ENCODE measurements at places on chromosomes 12 and 14.

- no peak for DNase-seq
These were observed 413.8 kb upstream of the TMTC1 start for GRCh38 chr12:30197392-30198057.

DNA sequence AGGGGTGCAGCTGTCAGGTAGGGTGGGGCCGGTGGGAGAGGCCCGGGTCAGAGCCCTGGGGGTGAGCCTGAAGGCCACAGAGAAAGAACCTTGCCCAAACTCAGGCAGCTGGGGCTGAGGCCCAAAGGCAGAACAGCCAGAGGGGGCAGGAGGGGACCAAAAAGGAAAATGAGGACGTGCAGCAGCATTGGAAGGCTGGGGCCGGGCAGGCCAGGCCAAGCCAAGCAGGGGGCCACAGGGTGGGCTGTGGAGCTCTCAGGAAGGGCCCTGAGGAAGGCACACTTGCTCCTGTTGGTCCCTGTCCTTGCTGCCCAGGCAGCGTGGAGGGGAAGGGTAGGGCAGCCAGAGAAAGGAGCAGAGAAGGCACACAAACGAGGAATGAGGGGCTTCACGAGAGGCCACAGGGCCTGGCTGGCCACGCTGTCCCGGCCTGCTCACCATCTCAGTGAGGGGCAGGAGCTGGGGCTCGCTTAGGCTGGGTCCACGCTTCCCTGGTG, 10.5 kb downstream of the MMP14 start:
- no peak for DNase-seq

DNA sequence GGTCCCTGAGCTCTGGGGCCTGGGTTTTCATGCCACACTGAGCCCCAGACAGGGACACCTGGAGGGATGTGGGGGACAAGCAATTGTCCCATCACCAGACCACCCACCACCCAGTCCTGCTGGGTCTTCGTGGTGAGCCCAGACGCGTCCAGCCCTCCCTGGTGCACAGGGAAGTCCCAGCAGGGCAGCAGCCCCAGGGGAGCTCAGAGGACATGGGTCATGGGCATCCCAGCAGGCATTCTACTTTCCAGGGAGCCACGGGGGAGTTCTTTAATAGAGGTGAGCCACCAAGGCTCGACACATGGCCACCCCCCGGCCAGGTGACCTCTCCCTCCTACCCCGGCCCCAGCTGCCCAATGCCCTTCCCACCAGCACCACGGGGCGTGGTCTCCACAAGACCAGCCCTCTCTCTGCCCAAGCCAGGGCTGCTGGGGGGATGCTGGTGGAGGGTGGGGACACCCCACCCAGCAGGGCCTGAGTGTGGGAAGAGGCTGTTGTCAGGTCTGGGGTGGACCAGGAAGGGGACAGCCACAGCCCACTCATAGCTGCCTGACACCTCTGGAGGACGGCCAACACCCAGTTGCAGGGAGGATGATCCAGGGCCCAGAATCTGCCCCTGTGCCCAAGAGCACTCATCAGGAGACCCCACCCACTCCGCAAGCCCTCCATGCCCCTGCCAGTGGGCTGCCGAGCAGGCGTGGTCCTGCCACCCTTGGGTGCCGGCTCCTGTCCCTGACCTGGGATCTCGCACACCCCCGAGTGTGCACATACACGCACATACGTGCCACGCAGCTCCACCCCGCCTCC, 14.1 kb downstream of the AKT1 start:
- DNase-seq, result no peak

- peak; percentile 45 for DNase-seq
These were observed 14.1 kb downstream of the FBXW8 start for GRCh38 chr12:116924558-116925453.

- DNase-seq, result no peak
These were observed 189.9 kb downstream of the VRK1 start for GRCh38 chr14:96987086-96987474.
